Stimulated activated CD8-positive, alpha-beta memory T cell treated with anti-CD3 and anti-CD28 coated beads, Interleukin-4, amount 100 ng/mL, for 48 hours (primary cell): ENCODE measurements at places on chromosomes 4 and X.

- DNase-seq: no peak
These were observed 737.8 kb upstream of the FRG1 start for GRCh38 chr4:189202869-189203271.

GRCh38 chrX:18707426-18708049 is at the start of gene PPEF1:
Gene PPEF1 (plus strand): TSS chrX:18707645. CDS start chrX:18707781, 136 bp downstream.
- no peak for DNase-seq

DNA sequence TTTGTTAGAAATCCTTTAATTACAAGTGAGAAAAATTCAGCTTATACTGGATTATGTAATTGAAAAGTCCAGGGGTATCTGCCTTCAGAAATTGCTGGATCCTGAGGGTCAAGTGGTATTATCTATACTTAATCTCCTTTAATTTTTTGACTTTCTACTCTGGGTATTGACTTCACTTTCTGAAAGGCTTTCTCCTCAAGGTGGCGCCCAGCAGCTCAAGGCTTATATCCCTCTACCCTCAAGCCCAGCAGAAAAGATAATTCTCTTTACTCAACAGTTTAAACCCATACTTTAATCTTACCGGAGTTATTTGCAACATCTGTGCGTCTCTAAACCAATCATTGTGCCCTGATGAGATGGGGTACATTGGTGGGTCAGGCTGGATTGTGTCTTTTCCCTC is 129.5 kb downstream of the LARP7 start:
- no peak for DNase-seq

- DNase-seq: no peak
These were observed 28.9 kb upstream of the CAMK2D start for GRCh38 chr4:113790478-113790877.
